IPS-NIHi11 (cell line): ENCODE measurements at places on chromosomes 6 and 20.

DNA sequence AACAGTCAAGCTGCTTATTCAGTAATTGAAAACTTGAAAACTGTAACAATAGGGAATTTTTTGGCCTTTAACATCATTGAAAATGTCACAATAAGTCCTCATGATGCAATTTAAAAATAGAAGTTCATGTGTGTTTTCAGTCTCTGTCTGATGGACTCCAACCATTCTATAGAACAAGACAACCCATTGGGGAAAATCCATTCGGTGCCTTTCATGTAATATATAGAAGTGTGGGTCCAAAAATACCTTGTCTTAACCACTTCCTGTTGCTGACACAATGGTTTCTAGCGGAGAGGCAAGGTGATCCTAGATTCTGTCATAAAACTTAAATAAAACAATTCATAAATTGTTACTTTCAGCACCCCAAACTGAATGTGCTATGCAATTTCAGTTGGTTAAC is 1131.3 kb upstream of the MAP3K7 start:
- no peak for DNase-seq

DNA sequence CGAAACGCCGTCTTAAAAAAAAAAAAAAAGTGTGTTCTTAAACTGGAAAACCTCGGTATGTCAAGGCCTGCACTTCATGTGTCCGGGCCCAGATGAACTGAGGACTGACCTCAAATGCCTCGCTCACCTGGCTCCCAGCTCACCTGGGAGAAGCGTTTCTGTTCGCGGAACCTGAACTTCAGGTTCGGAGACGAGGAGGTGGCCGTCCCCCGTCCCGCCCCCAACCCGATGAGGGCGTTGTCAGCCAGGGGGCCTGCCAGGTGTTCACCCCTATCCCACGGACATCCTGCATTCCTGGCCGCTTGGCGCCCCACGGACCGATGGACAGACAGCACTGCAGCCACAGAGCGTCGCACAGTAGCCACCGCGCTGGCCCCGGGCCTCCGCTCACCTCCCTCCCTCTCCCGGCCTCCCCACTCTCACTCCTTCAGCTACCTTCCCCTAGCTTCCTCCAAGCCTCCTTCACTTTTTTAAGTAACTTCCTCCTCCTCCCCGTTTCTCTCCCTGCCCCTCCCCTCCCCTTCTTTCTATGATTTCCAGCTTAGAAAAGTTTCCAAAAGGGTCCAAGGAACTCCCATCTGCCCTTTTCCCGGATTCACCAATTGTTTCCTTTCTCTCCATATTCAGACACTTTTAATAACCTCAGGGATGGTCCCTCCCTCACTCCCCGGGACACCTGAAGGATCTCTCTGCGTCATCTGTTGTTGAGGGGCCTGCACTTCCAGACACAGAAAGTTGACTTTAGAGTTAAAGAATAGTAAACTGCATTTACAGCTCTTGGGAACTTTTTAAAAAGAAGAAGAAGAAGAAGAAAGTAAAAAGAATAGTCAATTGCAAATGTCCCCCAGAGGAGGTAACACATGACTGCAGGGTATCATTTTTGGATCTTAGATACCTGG is 22.7 kb upstream of the MCM3 start:
- DNase-seq = peak; percentile 52

GRCh38 chr6:165602291-165602690 is 60.8 kb downstream of the PDE10A start:
- no peak for DNase-seq

GRCh38 chr6:35718375-35718736 is 18.5 kb upstream of the ARMC12 start:
- DNase-seq = no peak

DNA sequence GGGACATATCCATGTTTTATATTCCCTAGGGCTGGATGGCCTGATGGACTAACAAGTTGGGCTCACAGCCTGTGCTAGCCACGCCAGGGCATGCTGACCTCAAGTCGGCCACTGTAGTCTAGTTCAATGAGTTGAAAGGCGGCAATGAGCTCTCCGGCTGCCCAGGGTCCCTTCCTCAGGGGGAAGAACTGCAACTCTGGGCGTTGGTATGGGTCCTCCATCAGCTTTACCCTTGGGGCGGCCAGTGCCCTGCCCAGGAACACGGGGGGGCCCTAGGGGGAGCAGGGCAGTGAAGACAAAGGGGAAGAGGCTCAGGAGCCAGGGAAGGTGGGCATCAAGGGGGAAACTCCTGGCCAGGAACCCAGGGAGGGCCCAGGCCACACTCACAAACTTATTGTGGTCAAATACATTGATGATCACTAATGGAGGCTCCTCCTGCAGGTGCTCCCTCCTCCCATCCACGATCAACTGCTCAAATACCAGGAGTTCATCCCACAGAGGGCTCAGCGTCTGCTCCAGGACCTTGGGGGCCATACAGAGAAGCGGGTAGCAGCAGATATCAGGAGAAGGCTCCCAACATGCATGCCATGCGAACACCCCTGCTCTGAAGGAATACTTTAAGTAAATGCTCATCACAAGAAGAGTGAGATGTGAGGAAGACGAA is 32.8 kb upstream of the SPAG4 start:
- DNase-seq = no peak

GRCh38 chr20:45833883-45834796 is 541 bp downstream of the SNX21 start:
- peak; percentile 98 for DNase-seq

- no peak for DNase-seq
These were observed 816.4 kb downstream of the EYS start for GRCh38 chr6:64890609-64891008.

DNA sequence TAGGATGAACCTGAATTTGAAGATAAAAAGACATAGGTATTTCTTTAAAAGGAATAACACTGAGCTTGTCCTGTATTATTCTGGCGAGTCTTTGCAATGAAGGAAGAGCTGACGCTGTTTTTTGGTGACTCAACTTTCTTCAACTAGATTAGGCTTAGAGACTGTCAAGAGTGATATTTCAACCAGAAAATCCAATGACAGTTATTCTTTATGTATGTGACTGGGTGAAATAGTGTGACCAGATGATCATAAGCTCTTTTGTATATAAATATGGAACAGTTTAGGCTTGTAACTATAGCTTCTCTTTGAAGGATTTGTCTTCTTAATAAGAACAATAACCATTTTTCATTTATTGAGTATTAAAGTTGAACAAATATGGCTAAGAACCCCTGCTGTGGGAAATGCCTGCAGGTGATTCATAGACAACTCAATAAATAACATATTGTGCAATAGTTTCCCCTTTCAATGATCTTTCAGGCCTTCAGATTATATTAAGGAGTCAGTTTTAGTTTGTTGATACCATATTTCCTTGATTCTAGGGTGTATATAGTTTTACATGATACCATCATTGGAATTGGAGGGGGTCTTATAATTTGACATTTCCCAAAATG is 265.6 kb upstream of the JAG1 start:
- DNase-seq = no peak

GRCh38 chr6:139447656-139447975 is 73.2 kb upstream of the CITED2 start:
- DNase-seq = no peak

DNA sequence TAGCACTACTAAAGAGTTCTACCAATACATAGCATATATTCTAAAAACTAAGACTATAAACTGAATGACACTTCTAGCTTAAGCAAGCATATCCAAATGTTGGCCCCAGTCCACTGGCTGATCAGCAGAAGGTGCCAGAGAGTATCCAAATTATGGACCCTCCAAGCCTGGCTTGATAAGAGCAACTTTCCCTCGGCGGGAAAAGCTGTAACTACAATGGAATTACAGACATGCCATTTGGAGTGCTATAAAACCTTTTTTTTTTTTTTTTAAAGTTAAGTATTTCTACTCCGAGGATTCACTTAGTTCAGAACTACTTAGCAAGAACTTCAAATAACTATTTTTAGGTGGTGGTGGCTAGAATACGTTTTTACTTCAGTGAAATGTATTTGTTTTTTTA is 94.6 kb downstream of the EPB41L2 start:
- DNase-seq = no peak

GRCh38 chr20:40563296-40563950 is 125.6 kb downstream of the MAFB start:
- peak; percentile 28 for DNase-seq

GRCh38 chr20:52668626-52669025 is 303.5 kb upstream of the TSHZ2 start:
- DNase-seq = no peak

GRCh38 chr6:167684276-167685104 is 142.2 kb upstream of the AFDN start:
- DNase-seq = no peak

- DNase-seq = no peak
These were observed 1375.0 kb downstream of the EPHA7 start for GRCh38 chr6:92044312-92044711.

- DNase-seq = peak; percentile 27
These were observed 1066.8 kb upstream of the CITED2 start for GRCh38 chr6:140441256-140441655.

DNA sequence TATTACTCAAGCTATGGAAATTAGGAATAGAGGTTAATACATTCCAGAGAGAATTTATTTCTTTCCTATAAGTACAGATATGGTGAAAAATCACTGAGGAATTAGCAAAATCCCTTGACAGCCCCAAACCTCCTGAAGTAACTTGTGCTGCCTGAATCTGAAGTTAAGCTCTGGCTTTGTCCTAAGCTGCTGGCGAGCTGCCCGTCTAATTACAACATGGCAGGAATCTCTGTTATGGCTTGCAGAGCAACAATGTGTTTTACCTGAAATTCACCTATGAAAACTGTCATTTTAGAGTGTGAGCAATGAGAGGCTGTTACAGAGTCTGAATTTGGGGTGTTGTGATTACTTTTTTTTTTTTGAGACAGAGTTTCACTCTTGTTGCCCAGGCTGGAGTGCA is 22.5 kb upstream of the IYD start:
- no peak for DNase-seq

DNA sequence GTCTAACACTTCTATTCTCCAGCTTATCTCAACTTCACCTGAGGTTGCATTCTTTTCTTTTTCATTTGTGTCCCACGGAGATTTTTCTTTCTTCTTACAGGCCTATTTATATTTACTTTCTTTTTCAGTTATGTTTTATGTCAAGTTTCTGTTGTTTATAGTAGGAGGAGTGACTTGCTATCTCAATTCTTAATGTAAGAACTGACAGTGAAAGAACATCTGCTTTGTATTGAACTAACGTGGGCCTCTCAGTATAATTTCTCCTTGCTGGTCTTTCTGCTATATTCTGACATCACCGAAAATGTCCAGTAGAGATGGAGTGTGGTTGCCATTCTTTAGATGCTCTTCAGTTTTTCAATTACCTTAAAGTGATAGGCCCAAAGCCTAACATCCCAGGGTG is 521.7 kb downstream of the EPM2A start:
- DNase-seq = no peak

GRCh38 chr6:170367241-170367640 is 60.7 kb downstream of the FAM120B start:
- no peak for DNase-seq
